ENCODE measurements at places on chromosomes 1 and 21.

- DNase-seq = no peak
Observed at GRCh38 chr1:214386747-214387146, 105.8 kb downstream of the SMYD2 start.

DNA sequence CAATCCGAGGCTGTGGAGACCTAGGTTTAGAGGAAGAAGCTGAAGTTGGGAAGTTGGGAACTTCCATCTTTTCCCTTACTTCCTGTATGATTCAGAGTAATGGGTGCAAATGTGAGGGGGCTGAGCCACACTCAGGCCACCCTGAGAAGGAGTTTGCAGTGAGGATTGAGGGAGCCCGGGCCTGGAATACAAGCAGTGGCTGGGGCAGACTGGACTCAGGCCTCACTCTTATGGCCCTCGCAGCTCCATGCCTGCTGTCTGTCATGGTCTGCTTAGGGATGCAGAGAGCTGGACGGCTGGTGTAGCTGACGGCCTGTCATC, 73.7 kb upstream of the RAB4A start:
- DNase-seq = no peak

DNA sequence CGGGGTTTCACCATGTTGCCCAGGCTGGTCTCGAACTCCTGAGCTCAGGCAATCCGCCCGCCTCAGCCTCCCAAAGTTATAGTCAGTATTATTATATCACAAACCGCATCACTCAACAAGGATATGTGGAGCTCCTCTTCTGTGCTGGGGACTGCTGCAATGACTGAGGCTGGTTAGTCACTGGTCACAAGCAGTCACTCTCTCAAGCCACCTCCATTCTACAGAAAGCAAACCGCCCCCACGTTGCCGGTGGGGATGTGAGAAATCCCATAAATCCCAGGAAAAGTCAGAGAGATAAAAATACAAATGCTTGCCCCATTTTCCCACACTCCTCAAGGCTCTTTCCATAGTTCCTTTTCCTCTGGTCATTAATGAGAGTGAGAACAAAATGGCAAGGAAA, 155.7 kb downstream of the ADSS2 start:
- no peak for DNase-seq

GRCh38 chr1:81254560-81254959, 546.2 kb upstream of the ADGRL2 start:
- DNase-seq = no peak

All from stimulated activated CD4-positive, alpha-beta T cell treated with anti-CD3 and anti-CD28 coated beads, Interleukin-15, amount 100 ng/mL, for 24 hours (primary cell).